ENCODE measurements at places on chromosomes 11 and 22.

DNA sequence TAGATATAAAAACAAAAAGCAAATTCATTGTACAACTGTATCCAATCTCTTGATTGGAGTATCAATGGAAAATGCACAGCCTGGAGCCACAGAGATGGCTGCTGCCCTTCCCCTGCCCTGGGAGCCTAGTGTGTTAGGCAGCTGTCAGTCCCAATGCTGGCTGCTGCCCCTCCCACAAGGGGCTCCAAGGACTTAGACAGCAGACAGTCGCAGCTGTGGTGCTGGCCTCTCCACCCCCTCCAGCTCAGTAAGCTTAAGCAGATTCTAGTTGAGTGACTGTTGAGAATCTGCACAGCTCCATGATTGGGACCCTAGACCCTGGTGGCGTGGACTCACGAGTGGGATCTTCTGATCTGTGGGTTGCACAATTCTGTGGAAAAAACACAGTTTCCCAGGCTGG lies 1511.2 kb downstream of the FAM181B start:
- DNase-seq: no peak

- DNase-seq: no peak
Observed at GRCh38 chr11:57709802-57710367, 2.1 kb downstream of the MED19 start.

- DNase-seq: no peak
Observed at GRCh38 chr11:70383664-70384565, 14.4 kb upstream of the CTTN start.

DNA sequence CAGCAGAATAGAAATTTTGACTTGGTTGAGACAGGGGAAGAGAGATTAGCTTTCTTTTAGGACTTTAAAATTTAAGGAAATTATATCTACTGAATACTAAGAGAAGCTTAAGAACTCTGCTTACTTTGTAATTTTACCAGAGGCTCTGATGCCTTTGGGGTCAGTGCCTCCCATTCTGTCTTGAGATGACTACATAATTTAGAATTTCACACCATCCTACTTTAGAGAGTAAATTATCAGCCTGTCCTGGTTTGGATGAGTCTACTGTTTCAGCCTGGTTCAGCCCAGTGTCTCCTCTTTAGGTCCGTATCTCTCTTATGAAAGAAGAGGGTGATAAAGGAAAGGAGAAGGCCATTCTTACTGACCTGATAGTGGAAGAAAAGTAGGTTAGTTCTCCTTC lies 9.8 kb downstream of the NUCB2 start:
- no peak for DNase-seq

DNA sequence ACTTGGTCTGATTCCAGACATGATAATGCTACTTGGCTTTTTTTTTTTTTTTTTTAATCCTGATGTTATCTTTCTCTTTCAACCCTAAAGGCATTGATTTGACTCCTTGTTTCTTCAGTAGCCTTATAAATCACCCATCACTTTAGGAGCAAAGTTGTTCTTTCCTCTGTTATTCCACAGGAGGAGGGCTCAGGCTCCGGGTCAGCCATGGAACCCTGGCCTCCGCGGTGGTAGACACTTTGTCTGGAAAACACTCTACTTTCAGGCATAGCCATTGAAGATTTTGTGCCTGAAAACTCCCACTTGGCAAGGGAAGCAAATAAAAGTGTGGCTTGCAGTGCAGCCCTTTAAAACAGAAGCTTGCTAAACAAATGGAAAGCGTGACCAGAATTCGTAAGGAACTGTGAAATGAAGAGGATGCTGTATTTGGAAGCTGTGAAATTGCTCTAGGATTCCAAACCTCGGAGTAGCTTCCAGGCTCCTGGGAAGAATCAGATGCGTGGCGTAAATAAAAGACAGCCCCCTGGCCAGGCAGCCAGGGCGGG lies 44.9 kb downstream of the ARHGAP8 start:
- no peak for DNase-seq

GRCh38 chr11:116177521-116178210 lies 595.1 kb downstream of the BUD13 start:
- DNase-seq: no peak

DNA sequence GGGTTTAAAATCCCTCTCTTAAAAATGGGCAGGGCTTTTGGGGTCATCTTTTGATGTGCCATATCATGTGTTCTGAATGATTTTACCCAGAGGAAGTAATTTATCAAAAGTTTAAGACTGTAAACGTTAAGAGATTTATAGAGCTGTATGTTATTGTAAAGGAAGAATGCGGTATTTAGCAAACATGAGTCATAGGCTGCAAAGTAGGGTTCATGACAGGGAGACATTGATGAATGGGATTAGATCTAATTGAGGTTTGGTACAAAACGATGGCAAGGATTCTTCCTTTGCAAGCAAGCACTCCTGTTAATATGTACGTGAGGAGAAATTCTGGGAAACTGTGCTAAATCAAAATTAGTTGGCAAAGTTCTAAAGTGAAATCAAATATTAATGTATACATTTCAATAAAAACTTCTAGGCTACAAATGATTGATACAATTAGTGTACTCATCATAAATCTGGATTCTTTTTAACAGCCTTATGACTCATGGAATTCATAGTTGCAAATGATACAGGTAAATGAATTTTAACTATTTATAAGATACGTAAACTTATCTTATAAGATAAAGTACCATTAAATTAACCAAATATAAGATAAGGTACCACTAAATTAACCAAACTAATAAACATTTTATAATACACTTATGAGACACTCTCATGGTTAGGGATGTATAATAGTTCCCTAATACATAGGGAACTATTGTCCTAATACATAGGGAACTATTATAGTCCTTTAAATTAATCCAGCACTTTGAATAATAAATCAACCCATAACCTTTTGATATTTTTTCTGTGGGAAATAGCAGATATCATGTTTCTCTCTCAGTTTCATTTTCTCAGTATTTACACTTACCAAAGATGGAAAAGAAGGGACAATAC lies 58.4 kb downstream of the KIF18A start:
- DNase-seq: no peak

DNA sequence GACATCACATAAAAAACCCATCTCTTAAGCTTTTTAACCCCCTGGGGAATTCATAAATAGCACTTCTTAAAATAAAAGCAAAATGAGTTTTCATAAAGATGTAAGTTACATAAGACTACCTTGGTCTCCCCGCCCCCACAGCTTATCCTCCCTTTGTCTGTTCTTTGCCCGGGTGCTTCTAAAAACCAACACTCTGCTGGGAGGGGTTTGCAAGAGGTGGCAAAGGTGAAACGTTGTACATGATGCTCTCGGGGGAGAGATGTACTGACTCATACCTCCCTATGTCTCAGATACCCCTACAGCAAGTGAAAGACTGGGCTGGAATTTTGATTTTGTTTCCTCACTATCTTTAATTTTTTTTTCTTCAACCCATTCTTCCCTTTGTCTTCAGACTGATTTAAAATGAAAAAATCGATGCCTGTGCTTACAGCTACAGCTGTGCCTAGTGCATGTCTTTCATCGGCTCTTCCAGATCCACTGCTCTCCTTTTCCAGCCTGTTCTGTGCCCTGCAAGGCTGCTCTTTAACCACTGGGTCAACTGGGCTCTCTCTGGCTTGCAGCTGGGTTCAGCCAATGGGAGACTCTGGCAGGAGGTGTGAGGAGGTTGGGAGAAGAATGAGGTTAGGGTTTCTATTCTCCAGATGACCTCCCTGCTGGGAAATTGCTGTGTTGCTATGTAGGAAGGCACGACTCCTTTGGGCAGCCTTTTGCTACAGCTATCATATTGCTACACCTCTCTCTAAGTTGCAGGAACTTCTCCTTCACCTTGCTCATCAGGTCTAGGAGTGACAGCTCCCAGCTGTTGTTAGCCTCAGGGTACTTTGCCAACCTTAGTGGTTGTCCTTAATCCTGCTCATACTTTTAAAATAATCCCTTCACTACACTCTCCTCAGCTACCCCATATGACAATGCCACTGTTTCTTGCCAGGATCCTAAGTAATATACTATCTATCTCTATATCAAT lies 266.5 kb downstream of the TENM4 start:
- no peak for DNase-seq

DNA sequence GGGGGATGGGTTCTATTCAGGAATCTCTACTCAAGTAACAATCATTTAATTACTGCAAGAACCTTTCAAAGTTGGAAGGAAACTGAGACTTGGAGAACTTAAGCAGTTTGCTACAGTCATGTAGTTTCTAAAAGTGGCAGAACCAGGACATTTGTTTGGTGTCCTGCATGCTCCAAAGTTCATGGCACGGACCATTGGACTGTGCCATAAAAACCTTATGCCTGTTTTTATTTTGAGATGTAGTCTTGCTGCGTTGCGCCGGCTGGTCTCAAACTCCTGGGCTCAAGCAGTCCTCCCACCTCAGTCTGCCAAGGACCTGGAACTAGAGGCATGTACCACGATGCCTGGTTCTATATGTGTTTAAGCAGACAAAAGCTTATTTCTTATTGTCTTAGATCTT lies 18.6 kb upstream of the AIFM3 start:
- DNase-seq: no peak

DNA sequence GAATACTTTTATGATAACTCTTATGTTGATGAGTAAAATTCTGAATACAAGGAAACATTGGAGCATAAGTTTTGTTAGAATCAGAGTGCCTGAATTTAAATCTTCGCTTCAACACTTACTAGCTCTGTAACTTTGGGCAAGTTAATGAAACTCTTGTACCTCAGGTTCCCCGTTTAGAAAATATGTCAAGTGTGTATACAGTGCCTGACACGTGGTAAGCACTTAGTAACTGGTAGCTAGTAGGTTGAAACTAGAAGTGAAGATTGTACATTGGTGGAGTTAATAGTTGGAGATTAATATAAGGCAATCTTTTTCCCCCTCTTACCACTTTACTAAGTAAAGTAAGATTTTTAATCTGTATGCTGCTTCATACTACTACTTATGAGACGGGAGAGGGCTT lies 24.8 kb upstream of the NAT10 start:
- DNase-seq: no peak

DNA sequence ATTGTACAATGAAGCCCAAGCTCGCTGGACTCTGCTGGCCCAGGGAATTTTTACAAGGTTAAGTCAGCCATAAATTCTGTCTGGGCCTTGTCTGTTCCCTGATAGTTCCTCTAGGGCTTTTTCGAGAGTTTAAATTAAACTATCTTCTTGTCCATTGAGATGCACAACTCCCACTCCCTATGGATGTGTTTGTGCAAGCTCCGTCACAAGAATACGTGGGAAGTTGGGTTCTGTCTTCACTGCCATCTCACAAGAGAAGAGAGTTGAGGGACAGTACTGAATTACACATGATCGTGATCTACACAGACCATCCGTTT lies 153.6 kb upstream of the TTC12 start:
- no peak for DNase-seq

GRCh38 chr22:39435616-39436015 lies 21.2 kb upstream of the MGAT3 start:
- DNase-seq: no peak

DNA sequence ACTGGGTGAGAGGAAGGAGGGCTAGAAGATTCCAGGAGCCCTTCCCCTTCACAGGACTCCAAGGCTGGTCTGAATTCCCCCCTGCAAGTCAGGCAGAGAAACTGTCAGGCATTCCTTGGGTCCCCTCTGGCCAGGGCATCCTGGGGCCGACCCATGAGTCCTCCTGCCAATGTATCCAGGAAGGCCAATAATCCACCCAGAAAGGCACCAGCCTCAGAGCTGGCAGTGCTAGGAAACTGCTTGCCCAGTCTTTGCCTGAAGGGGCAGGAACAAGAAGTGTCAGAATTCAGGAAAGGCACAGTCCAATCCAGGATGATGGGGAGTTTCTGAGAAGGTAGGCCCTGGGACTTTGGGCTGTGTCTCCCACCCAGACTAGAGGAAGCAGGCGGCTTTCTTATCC lies 41.0 kb downstream of the BUD13 start:
- DNase-seq: no peak

GRCh38 chr11:63837027-63837688 lies 1.8 kb upstream of the MARK2 start:
- DNase-seq: peak; percentile 61

- DNase-seq: no peak
Observed at GRCh38 chr11:110038201-110038600, 55.0 kb upstream of the ZC3H12C start.

DNA sequence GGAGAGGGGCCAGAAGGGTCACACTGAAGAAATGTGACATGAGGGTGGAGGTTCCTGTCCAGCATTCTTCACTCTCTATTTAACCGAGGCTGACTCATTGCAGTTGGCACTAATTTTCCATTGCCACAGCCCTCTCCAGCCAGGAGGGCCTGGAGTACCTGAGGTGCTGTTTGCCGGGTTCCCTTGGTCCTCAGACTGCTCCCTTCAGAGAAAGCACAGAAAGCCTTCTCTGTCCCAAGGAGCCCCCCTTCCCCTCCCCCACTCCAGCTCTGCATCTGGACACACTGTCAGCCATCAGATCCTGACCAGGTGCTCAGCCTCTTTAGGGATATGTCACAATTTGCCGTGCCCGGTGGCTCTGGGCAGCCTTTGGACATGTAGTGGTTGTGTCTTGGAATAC lies 3.2 kb upstream of the C11orf91 start:
- no peak for DNase-seq

DNA sequence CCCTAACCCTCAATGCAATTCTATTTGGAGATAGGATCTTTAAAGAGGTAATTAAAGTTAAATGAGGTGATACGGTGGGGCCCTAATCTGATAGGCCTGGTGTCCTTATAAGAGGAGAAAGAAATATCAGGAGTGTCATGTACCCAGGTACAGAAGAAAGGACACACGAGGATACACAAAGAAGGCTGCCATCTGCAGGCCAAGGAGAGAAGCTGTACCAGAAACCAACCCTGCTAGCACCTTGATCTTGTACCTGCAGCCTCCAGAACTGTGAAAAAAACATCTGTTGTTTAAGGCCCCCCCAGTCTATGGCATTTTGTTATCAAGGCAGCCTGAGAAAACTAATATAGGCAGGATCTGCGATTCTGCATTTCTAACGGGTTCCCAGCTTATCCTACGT lies 44.2 kb downstream of the FBXO7 start:
- no peak for DNase-seq

- DNase-seq: no peak
Observed at GRCh38 chr11:118889797-118890196, 6.1 kb downstream of the CXCR5 start.

DNA sequence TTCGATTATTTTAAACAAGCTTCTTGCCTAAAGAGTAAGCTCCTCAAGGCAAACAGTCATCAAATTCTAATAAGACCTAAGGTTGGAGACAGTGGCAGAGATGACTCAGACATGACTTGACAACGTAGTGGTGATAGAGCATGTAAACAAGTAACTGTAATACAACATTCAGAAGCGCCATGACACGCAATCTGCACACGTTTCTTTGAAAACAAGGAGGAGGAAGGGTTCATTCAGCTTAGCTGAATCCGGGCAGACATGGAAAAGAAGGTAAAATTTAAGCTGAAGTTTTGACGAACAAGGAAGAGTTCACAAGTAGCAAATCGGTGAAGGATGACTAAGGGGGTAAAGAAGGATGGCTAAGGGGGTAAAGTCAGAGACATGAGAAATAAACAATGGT lies 152.4 kb upstream of the ZC3H12C start:
- DNase-seq: no peak

- DNase-seq: no peak
Observed at GRCh38 chr22:50303848-50304527, 3.5 kb downstream of the PLXNB2 start.

DNA sequence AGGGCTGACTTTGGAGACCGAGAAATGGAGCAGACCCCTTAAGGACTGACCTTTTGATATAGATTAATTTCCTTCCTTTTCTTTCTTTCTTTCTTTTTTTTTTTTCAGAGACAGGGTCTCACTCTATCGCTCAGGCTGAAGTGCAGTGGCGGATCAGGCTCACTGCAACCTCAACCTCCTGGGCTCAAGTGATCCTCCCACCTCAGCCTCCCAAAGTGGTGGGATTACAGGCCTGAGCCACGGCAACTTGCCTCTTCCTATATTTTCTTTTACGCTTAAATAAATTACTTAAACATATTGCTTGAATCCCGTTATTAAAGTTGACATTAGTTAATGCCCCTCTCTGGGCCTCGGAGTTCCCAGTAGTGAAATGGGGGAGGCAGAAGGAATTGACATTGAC lies 350 bp upstream of the KCTD14 start:
- DNase-seq: no peak

Data from stimulated activated CD4-positive, alpha-beta T cell treated with anti-CD3 and anti-CD28 coated beads, Interleukin-15, amount 100 ng/mL, for 1 hour (primary cell).